ENCODE measurements at places on chromosomes 2 and 18.

DNA sequence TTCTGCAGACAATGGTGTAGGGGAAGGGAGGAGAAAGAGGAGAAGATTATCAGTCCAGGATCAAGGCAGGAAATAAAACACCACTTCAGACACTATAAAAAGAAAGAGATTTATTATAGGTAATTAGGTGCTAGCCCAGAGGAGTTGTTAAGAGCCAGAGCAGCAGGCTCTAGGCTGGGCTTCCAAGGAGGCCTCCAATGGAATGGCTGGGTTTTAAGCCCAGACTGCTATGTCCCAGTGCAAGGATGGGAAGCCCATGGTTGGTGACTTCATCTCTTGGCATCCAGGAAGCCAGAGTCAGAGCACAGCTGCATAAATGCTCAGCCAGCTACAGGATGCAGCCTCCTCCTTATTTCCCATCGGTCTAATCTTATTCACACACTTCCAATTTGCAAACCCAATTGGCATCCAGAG, 95.6 kb downstream of the LAMA3 start:
- DNase-seq, result no peak

- no peak for DNase-seq
These were observed 14.0 kb downstream of the PSD4 start for GRCh38 chr2:113187771-113188170.

- DNase-seq, result no peak
These were observed 13.9 kb downstream of the CNDP2 start for GRCh38 chr18:74509856-74510769.

DNA sequence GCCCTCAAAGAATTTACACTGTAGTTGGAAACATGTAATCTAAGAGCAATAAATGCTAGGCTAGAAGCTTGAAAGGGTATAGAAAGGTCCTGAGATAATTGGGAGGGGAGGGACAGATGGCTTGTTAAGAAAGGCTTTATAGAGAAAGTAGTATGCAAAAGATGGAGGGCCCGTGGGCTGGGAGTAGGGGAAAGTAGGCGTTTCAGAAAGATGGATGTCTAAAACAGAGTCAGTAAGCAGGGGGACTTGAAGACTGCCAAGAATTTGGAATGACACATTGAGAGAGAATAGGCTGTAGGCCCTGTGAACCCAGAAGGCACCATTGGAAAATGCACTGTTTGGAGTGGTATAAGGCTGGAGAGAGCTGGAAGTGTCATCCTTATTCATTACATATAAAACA, 822 bp downstream of the PSMG2 start:
- DNase-seq, result no peak

Measured in brain pericyte (primary cell).